NCI-H524 (cell line): ENCODE measurements at places on chromosomes 1 and 21.
A peak's percentile ranks its signal among the peaks of the same experiment; 100 is the strongest.

DNA sequence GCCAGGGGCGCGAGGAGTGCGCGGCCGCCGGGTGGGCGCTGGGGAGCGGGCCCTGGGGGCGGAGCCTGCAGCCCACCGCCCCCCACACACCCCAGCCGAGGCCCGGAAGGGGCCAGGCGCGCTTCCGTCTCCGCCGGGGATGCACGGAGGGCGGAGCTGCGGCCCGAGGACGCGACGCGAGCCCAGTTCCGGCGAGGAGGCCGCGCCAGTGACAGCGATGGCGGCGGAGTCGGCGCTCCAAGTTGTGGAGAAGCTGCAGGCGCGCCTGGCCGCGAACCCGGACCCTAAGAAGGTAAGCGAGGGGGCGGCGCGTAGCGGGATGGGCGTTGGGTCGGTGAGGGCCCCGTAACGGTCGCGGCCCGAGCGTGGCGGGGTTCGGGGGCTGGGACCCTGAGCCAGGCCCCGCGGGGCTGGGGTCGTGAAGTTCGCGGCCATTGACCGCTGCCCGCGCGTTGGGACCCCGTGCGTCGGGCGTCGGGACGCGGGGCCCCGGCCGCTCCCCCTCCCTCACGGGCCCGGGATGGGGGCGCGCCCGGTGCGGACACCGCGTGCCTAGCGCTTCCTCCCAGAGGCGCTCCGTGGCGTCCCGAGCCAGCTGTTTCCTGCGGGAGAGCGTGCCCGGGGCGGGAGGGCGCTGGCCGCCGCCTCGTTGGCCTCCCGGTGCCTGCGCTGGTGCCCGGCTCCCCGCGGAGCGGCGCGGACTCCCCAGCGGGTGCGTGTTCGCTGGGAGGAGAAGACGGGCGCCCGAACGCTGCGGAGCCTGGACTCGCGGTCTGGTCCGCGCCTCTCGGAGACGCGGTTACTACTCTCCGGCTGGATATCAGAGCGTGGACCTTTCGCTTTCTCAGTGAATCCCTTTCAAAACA is at the start of gene ELOA:
Gene ELOA (plus strand): TSS at position 185 of the 866 bp plus-strand sequence. CDS start 33 bp downstream, at position 218.
- peak; percentile 74 for DNase-seq

DNA sequence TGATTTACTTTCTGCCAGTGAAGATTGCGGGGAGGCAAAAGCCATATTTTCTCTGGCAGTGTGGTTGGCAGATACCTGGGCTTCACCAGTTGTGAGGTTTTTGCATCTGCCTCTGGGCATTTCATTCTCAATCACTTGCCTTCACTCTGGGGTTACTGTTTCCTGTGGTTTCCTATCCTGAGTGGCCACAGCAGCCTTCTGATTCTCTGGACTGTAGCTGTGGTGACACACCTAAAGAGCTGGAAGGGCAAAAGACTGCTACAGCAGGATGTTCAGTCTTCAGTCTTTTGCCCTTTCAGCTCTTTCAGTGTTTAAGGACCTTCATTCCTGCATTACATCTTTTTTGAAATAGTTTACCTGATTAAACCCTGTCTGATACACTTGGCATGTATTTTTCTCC is 50.5 kb upstream of the GPR52 start:
- DNase-seq, result no peak

DNA sequence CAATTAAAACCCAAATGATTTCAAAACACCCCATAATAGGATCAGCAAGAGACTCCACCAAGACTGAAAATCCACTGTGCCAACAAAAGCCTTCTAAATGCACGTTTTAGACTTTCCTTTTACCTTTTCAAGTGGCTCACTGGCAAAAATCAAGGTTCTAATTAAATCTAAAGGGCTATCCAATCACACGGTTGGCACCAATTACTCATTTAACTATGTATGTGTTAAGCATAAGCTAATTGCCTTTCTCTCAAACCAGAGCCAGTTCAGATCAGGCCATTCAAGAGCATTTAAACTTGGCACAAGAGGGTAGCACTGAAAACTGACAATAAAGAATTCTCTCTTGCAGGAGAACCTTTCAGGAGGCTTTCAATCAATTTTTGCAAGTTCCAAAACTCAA is 139.5 kb downstream of the RGS7 start:
- no peak for DNase-seq

DNA sequence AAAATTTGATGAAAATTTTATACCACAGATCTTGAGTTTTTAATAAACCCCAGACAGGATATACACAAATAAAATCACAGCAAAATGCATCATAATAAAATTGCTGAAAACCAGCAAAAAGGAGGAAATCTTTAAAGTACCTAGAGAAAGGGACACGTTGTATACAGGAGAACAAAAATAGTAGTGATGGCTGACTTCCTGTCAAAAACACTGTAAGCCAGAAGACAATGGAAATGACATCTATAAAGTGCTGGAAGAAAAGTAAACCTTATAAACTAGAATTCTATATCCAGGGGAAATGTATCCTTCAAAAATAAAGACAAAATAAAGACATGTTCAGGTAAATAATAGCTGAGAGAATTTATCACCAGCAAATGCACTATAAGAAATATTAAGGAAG is 14.6 kb upstream of the PTGFRN start:
- DNase-seq, result no peak

DNA sequence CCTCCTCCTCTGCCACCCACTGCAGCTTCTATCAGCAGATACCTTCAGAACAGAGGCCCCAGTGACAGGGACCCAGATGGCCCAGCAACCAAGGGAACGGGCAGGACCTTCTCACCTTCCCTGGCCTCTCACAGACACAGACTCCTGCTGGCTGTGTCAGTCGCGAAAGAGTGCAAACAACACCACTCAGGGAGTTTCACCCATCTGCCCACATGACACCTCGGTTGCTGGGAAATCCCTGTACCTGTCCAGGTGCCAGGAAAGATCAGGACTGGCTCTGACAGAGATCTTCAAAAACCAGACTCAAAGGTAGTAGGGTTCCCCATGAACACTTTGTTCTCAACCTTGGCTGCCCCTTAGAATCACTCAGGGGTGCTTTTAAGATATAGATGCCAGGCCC is 83.5 kb upstream of the HIVEP3 start:
- DNase-seq, result peak; percentile 16

- DNase-seq, result no peak
Observed at GRCh38 chr1:200900877-200901276, 6.2 kb downstream of the INAVA start.

- DNase-seq, result no peak
Observed at GRCh38 chr21:19731251-19731650, 1267.0 kb upstream of the NCAM2 start.

- DNase-seq, result no peak
Observed at GRCh38 chr1:205144046-205144720, 22.4 kb upstream of the RBBP5 start.

- DNase-seq, result peak; percentile 64
Observed at GRCh38 chr1:10271869-10272268, 61.5 kb downstream of the KIF1B start.

GRCh38 chr1:201190624-201191051 is at the start of gene IGFN1:
IGFN1 (plus strand) TSS chr1:201190824; CDS start chr1:201193294, 2,470 bp downstream.
- DNase-seq, result peak; percentile 58

DNA sequence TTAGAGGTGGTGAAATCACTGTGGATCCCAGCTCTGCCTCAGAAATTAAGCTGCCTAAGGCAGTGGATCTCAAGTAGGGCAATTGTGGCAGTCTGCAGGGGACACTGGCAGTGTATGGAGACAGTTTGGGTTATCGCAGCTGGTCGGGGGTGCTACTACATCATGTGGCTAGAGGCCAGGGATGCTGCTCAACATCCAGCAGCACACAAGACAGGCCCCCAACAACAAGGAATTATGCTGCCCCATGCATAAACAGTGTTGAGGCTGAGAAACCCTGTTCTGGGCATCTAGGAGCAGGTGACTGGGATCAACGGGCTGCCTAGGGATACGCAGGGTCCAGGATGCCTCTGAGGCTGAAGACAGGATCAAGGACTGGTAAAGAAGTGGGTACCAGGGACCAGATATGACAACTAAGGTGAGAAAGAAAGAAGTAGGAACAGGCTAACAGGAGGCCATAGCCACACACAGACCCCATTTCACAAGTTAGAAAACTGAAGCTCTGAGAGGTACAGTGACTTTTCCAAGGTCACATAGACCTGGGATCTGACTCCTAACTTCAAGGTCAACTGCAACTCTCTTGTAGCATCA is 8.7 kb downstream of the BATF3 start:
- DNase-seq, result no peak

- no peak for DNase-seq
Observed at GRCh38 chr1:31038360-31038759, 27.2 kb downstream of the PUM1 start.

- DNase-seq, result no peak
Observed at GRCh38 chr1:66278260-66279021, 255.5 kb upstream of the SGIP1 start.

DNA sequence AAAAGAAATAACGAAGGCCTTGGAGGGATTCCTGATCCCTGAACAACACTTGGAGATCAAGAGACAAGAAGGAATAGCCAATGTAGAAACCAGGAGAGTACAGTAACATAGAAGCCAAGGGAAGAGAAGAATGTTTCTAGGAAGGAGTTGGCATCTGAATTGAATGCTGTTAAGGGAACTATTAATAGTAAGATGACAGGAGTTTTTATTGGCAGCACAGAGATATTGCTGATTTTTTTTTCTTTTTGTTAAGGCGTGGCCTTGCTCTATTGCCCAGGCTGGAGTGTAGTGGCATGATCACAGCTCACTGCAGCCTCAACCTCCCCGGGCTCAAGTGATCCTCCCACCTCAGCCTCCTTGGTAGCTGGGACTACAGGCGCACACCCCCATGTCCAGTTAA is 9.6 kb upstream of the SFT2D2 start:
- no peak for DNase-seq

DNA sequence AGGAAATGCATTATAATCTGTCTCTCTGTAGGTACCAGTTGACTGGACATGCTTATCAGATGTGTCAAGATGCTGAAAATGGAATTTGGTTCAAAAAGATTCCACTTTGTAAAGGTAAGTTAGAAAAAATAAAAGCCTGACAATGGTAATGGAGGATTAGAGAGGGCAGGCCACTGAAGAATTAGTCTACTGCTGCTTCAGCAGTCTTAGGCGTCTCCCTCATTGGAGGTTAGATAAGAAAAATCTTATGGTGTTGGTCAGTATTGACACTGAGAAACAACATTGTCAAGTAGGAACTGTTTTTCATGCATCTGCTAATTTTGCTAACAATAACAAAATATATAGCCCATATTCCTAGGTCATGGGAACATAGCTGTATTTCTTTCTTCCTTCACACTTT is 20.1 kb downstream of the CR2 start:
- no peak for DNase-seq

- no peak for DNase-seq
Observed at GRCh38 chr1:188027613-188028012, 1198.9 kb downstream of the PLA2G4A start.

GRCh38 chr1:157399343-157399983 is 152.9 kb downstream of the FCRL5 start:
- DNase-seq, result no peak

DNA sequence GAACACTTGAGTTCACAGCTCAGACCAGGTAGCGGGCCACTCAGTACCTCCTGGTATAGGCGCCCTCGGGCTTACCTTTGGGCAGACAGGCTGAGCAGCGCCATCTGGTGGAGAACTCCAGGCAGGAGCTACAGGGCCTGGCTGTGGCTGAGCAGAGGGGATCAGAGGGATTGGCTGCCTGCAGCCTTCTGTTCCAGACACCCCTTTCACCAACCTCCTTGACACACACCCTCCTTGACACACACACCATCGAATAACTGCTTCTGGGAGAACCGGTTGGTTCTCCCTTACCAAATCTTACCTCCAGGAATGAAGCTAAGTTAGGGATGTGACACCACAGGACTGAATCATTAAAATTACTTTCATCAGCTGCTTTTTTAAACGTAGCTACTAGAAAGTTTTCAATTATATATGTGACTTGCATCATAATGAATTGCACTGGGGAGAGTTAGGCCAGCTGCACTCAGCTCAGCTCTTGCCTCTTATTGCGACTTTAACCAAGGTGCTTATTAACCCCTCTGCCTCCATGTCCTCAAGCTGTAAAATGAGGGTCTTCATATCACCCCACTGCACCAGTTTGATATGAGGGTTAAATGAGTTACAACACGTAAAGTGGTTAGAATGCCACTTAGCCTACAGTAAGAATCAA is 6.6 kb downstream of the LIN28A start:
- peak; percentile 79 for DNase-seq
